Fibroblast of villous mesenchyme (primary cell): ENCODE measurements at places on chromosomes 16 and 17.
A peak's percentile ranks its signal among the peaks of the same experiment; 100 is the strongest.

- DNase-seq = peak; percentile 84
Observed at GRCh38 chr16:87860553-87861299, 8.6 kb downstream of the SLC7A5 start.

- no peak for DNase-seq
Observed at GRCh38 chr17:44389723-44390202, 314 bp upstream of the ITGA2B start.

- peak; percentile 65 for DNase-seq
Observed at GRCh38 chr16:73152386-73153125, 104.6 kb upstream of the ZFHX3 start.

- DNase-seq = no peak
Observed at GRCh38 chr17:4837471-4838308, 4.5 kb downstream of the MINK1 start.
